Neural crest cell (in vitro differentiated cells): ENCODE measurements at places on chromosomes 4 and X. TPM values are rescaled to one million over a fixed set of nuclear protein-coding genes. Genes with fewer than 3 reads are reported as not detected.
A peak's percentile ranks its signal among the peaks of the same experiment; 100 is the strongest.

Gene CSN1S1
- not detected in 2 replicates for total RNA-seq

Gene PHOX2B
- 28.4 and 28.5 TPM in 2 replicates for total RNA-seq

GRCh38 chr4:70443329-70443728 lies 28.7 kb upstream of the MUC7 start:
- no peaks in the 10 kb centered on the region for H3K4me1 ChIP-seq
- H3K4me3 ChIP-seq = no peak overlapping the region
- H3K27ac ChIP-seq = no peak overlapping the region

DNA sequence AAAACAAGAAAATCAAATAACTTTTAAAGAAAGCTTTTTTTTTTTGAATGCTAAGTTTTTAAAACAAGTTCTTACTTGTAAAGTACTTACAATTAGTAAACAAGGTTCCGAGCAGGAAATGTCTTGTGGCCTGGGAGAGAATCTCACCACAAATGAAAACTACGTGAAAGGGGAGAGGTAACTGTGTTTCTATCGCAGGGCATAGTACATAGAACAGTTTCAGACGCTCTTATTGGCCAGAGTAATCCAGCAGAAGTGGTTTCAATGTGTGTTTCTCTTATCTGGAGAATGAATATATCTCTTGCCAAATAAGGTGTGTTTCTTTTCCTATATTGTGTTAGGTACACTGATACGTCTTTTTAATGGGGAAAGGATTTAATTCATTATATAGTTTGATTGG lies at the start of gene PLAC8:
Gene PLAC8, minus strand, starts transcription at position 154 of the 400 bp plus-strand sequence. CDS start 6,808 bp downstream, outside the sequence.
- H3K4me1 ChIP-seq = peaks cover 21% of the 10 kb centered on the region
- H3K4me3 ChIP-seq = no peak within 1 kb of the TSS
- no peak within 1 kb of the TSS for H3K27ac ChIP-seq
- no peak for DNase-seq
- H3K27me3 ChIP-seq = peaks cover 11% of the 10 kb centered on the region

- H3K4me1 ChIP-seq = no peaks in the 10 kb centered on the region
- no peak for DNase-seq
- H3K27me3 ChIP-seq = no peaks in the 10 kb centered on the region
- no peak overlapping the region for H3K27ac ChIP-seq
Observed at GRCh38 chr4:46432923-46433322, 43.0 kb upstream of the GABRA2 start.

DNA sequence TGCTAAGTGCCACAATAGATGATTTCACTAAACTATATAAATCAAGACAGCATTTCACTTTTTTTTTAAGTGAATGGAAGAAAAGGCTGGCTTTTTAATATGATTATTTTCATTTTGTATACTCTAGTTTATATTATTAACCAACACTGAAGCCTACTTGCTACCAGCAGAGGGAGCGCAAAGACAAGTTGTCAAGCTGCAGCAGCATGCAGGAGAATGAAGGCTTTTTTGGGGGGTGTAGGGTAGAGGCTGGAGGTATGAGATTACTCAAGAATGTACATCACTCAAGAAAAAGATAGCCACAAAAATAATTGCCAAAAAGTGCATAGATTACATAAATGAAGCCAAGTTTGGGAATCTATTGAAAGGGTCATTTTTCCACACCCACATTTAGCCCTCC lies 519.5 kb downstream of the FGF13 start:
- H3K27ac ChIP-seq = no peak overlapping the region
- H3K4me1 ChIP-seq = no peaks in the 10 kb centered on the region
- H3K4me3 ChIP-seq = no peak overlapping the region
- H3K36me3 ChIP-seq = no peaks in the 10 kb centered on the region
- DNase-seq = peak; percentile 30
